ENCODE measurements at places on chromosomes 13 and 19.

DNA sequence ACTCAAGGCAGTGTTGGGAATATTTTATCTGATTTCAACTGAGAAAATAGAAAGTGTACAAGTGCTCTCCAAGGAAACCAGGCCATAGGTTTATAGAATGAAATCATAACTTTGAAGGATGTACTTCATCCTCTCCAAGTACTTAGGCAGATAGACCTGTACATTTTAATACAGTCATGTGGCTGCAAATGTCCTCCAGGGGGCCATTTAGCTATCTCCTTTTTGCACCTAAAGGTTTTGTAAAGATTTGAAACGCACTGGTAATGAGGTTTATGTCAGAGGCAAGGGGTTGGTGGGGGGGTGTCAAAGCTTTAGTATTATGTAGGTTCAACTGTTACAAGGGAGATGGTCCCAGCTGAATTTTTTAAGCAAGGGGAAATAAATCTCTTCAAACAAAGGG lies 364.4 kb downstream of the DCT start:
- ATAC-seq, result no peak

- ATAC-seq, result no peak
Measured at GRCh38 chr19:43634872-43635560, 4.6 kb downstream of the CADM4 start.

DNA sequence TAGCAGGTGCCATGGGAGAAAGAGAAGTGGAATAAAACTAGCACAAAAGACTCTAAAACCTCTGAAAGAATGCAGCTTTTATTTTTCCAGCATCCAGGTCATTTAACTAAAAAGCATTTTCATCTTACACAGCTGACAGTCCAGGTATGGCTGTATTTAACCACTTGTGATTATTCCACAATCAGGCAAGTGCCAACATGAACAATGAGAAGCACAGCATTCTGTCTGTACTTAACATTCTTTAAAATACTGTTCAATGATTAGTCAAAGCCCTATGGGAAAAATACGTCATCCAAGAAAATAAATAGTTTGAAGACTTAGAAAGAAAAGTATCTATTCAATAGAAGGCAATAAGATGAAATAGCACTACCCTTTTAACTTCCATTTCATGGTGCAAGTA lies 246.9 kb downstream of the LIG4 start:
- no peak for ATAC-seq

- no peak for ATAC-seq
Measured at GRCh38 chr13:63285426-63285825, 1869.8 kb upstream of the PCDH20 start.

Measured in SK-N-SH treated with all-trans-retinoic acid at 6 μM for 48 hours (cell line).